Stimulated activated CD4-positive, alpha-beta T cell treated with anti-CD3 and anti-CD28 coated beads, Interleukin-4, amount 100 ng/mL, for 24 hours (primary cell): ENCODE measurements at places on chromosomes 16 and 17.

- no peak for DNase-seq
Measured at GRCh38 chr16:22848451-22848850, 34.5 kb downstream of the HS3ST2 start.

GRCh38 chr16:10750793-10751192 lies 7.2 kb downstream of the NUBP1 start:
- no peak for DNase-seq

DNA sequence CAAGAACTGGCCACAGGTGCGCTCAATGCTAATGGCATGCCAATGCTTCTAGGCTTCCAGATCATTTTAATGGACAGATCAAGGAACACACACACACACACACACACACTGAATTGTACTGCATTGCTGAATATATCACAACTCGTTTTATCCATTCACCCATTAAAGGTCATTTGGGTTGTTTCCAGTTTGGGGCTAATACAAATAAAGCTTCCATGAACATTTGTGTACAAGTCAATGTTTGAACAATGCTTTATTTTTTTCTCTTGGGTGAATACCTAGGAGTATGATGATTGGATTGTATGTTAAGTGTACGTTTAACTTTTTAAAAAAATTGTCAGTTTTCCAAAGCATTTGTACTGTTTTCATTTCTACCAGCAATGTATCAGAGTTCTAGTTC lies 3.6 kb upstream of the PCTP start:
- no peak for DNase-seq

GRCh38 chr16:20268409-20268808 lies 58.9 kb downstream of the GP2 start:
- no peak for DNase-seq
